T1000 (cell line): ENCODE measurements at places on chromosomes 11 and 22.

DNA sequence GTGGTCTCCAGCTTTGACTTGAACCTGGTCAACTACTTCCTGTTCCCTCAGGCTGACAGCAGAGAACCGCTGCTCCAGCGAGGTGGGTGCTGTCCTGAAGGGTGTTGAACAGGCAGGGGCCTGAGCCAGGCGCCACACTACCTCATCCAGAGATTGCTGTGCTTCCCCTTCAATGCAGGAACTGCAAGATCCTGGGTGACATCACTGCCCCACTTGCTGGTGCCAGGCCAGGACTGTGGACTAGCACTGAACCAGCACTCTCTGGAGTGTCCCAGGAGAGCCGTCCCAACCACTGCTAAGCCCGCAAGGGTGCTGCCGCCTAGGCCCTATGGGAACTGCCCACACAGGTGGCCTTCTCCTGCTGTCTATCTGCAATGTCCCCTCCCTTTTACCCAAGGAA is 51.7 kb downstream of the GAB4 start:
- no peak for DNase-seq

GRCh38 chr11:10793470-10794255 is 15.1 kb downstream of the EIF4G2 start:
- no peak for DNase-seq

DNA sequence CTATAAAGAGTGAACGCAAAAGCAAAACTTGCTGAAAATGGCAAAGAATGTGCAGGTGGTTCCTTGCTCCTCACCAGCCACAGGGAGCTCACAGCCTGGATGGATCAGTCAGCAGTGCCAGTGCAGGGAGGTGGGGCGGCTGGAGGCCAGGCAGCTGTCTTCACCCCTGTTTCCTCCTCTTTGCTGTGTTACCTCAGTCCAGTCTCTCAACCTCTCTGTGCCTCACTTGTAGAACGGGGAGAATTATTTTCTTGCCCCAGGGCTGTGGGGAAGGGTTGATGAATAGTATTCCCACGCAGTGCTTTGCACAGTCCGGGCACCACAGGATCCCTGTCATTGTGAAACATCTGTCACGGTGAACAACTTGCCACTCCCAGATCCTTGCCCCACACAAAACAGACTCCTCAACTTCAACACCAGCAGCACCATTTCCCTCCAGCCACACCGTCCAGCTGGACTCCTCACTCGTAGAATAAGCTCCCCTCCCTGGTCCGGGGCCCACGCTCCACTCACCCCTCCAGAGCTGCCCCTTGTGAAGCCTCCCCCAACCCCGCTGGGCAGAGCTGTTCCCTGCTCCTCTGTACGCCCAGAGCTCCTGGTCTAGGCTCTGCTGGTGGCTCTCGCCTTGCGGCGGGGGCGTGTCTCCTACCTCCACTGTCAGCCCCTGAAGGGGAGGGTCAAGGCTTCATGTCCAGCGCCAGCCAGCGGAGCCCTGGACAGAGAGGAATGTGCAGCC is 27.7 kb downstream of the MPPED1 start:
- no peak for DNase-seq

DNA sequence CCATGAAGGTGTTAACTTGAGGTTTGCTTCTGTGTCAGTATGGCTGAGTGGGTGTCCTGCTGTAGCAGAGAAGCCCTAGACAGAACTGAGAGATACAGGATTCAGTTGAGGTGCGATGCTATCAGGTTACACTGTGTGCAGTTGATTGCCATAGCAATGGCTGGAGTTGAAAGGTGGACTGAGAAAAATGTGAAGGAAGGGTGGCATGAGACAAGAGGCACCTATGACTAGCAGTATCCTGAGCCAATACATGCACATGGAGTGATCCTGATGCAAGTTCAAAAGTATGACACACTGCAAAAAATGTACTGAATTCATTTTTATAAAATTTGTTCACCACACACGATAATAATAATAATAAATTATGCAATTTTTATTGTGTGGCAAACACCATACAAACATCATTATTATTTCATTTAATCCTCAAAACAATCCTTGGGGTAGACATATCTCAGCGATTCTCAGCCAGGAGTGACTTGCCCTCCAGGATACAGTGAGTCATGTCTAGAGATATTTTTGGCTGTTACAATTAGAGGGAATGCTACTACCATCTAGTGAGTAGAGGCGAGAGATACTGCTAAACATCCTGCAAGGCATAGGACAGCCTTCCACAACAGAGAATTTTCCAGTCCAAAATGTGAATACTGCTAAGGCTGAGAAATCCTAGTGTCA is 3.9 kb upstream of the PIWIL4 start:
- DNase-seq: no peak

DNA sequence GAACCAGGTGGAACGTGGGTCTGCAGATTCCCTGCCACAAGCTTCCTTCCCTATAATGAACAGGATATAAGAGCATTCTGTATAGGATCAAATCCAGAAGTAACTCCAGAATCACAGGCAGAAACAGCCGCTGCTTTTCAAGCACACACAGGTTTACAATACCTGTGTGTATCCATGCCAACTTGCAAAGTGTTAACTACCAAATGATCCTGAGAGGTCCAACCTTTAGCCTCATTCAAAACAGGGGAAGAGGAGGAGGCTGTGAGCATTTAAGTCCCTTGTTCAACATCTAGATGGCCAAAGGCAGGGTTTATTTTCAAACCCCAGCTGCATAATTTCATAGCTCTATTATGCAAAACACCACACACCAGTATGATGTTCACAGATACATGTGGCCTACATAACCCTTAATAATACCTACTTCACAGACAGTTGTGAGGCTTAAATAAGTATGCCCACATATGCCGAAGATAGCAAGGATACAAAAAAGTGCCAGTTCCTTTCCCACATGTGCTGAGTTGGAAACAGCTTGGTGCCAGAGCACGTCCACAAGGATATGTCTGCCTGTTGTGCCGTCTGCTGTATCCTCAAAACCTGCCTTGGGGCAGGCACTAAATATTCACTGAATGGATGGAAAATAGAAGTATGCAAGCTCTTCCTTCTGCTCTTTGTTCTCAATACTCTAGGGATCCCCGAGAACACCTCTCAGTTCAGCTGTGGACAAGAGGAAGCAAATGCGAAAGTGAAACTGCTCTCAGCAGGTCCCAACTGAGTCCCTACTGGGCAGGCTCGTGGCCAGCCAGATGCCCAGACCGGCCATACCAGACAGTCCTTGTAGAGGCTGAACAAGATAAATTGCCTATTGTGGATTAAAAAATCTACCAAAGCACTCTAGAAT is 66.8 kb downstream of the LARGE1 start:
- peak; percentile 4 for DNase-seq
